ENCODE measurements at places on chromosomes 6 and 20. TPM values are rescaled to one million over a fixed set of nuclear protein-coding genes. Genes with fewer than 3 reads are reported as not detected.

- peak; percentile 71 for DNase-seq
Observed at GRCh38 chr6:42781796-42782688, at the start of gene BICRAL. Gene BICRAL (plus strand): TSS chr6:42782052. CDS start chr6:42822023, 39,971 bp downstream.

GRCh38 chr6:107676042-107676441 lies 148.1 kb downstream of the SCML4 start:
- no peak for DNase-seq

DNA sequence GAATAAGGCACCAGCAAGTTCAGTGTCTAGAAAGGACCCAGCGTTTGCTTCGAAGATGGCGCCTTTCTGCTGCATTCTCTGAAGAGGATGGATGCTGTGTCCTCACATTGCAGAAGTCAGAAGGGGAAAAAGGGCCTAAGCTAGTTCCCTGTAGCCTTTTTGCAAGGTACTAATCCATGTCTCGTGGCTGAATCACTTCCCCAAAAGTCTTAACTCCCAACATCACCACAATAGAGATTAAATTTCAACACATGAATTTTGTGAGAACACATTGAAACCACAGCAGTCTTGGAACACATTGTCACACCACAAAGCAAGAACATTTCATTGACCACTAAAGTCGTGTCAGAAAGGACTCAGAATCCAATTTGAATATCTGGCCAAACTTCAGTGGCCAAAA lies 42.1 kb downstream of the KLHL31 start:
- DNase-seq = no peak

AVP gene
- total RNA-seq = not detected

GRCh38 chr20:4081421-4081820 lies 66.1 kb upstream of the RNF24 start:
- no peak for DNase-seq

- no peak for DNase-seq
Observed at GRCh38 chr20:60420676-60421229, 462.5 kb downstream of the CDH26 start.

Data from GM23338 (cell line).